ENCODE measurements at places on chromosomes 1 and 21. TPM values are rescaled to one million over a fixed set of nuclear protein-coding genes. Genes with fewer than 3 reads are reported as not detected.

The FAM72D gene
- 0.40 TPM for total RNA-seq

The MIXL1 gene
- not detected for total RNA-seq

The FMOD gene
- 126 TPM for total RNA-seq

The IGSF9 gene
- 0.18 TPM for total RNA-seq

The AADACL4 gene
- not detected for total RNA-seq

The NBPF1 gene
- total RNA-seq: 40.4 TPM

The TNFAIP8L2 gene
- 3.9 TPM for total RNA-seq

DNA sequence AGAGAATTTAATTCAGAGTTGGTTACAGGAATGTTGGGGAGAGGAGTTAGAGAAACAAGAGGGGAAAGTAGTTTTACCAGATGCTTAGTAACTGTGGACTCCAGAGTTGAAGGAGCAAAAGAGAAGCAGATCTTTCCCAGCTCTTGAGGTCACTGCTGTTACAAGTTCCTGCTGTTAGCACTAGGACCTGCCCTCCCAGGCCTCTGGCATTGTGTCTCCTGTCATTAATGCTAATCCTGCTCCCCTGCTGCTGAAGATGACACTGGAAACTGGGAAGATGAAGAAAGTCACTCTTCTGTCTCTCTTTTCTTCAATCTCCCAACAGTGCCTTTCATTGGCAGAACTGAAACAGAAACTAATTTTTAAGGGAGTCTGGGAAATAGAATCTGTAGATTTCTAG is 845.6 kb downstream of the ADGRL2 start:
- DNase-seq: no peak

- DNase-seq: no peak
Measured at GRCh38 chr1:204344665-204345355, 14.9 kb downstream of the PLEKHA6 start.

GRCh38 chr1:241963722-241964121 is 6.2 kb downstream of the BECN2 start:
- DNase-seq: no peak

- DNase-seq: no peak
Measured at GRCh38 chr1:30764396-30764795, 6.8 kb upstream of the LAPTM5 start.

GRCh38 chr1:51551848-51552296 is 32.8 kb upstream of the EPS15 start:
- no peak for DNase-seq

DNA sequence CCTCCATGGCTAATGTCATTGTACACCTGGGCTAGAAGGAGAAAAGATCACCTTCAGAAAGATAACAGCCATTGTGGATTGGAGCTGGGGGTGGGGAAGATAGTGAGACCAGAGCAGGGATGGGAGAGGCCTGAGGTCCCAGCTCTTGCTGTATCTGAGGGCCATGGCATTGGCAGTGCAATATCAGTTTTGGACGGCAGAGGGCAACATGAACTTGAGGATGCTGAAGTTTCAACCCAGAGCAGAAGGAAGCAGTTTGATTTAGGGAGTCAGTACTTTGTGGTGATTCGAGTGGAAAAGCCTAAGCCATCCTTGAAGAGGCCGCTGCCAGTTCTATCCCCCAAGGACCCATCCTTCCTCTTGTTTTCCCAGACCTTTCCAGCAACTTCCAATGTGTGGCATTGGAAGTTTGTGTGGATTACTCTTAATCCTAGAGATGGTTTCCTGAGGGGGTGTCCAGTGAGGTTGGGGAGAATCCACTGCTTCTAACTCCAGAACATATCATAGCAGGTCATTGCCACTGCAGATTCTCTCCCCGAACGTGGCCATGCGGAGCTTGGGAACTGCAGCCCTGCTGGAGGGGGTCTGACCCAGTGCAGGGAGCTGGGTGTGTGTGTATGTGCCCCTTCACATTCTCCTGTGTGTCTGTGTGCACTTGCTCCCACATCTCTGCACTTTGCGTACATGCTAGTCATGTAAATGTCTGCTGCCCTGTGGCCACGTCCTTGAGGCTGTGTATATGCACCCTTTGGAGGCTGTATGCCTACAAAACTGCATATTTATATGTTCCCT is 24.1 kb downstream of the SLC26A9 start:
- peak; percentile 88 for DNase-seq
